ENCODE measurements at places on chromosomes 1 and 21. TPM values are rescaled to one million over a fixed set of nuclear protein-coding genes. Genes with fewer than 3 reads are reported as not detected.

The MORC3 gene
- 17.4 TPM for total RNA-seq

The SH2D1B gene
- not detected for total RNA-seq

The IKBKE gene
- total RNA-seq, result 18.7 TPM

The COP1 gene
- 40.9 TPM for total RNA-seq

The FAM72B gene
- total RNA-seq, result 26.9 TPM

The IFI44L gene
- 38.5 TPM for total RNA-seq

The RXRG gene
- not detected for total RNA-seq

DNA sequence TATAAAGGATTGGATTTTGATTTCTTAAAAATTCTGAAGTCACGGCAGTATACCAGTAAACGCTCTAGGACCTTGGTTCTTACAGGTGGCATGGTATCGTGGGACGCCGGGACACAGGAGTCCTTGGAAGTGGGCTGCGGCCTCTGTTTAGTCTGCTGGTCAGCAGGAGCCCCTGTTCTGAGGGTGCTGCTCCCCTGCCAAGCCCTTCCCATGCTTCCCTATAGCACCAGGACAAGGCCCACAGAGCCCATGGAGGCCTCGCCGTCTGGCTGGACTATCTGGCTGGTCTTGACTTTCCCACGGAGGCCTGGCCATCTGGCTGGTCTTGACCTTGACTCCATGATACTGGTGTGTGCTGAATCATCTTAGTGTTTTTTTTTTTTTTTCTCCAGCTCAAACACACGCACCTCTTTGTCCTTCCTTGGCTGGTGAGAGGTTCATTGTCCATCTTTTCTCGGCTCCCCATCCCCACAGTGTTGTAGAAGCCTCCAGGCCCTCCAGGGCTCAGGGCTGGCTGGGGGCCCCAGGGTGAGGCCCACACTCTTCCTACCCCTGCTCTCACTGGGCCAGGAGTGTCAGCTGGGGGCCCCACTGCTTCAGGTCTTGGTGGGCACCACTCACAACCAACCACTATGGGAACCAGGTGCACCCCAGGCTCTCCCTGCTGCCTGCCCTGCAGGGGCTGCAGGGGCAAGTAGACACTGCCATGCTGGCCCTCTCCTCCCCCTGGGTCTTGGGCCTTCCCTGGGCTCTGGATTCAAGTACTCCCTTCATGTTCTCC lies 16.5 kb upstream of the TTC34 start:
- DNase-seq, result no peak

DNA sequence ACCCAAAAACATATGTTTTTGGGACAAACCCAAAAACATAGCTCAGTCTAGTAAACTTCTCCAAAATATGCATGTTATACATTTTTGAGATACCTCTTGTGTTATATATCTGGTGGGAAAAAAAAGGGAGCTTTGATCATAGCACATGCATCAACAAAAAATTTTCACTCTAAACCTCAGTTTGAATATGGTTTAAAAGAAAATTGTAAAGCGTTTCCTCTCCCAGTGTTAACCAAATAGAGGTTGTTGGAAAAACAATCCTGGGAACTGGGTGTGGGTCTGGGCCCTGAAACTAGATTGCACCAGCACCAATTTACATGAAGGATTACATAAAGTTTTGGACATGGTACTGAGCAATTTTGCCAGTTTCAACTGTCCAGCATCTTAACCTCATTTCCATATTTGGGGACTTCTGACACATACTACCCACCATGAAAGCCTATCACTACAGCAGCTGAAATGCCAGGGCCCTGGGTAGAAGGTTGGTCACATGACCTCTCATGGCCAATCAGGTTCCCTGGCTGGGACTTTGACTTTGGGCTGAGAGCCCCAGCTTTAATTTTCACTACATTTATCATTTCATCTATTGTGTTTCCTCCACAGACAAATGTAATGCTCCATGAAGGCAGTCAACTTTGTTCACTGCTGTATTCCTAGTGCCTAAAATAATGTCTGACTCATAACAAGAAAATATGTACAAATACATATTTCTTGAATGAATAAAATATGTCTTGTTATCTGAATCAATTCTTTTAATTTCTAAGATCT lies 150.7 kb downstream of the SETD4 start:
- DNase-seq, result no peak

DNA sequence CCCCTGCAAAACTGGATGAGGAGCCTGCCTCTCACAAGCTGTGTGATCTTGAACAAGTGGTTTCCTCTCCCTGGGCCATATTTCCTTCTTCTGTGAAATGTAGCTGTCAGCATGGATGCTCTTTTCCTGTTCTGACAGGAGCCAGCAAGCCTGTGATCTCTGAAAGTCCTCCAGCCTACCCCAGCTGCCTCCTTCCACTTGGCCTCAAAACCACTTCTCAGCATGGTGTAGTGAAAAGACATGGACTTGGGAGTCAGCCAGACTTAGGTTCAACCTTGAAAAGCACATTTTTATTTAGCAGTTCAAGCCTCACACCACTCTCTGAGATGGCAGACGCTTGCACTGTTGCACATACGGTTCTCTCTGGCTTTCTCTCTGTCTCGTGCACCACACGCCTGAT lies 292.9 kb upstream of the DUSP10 start:
- no peak for DNase-seq

DNA sequence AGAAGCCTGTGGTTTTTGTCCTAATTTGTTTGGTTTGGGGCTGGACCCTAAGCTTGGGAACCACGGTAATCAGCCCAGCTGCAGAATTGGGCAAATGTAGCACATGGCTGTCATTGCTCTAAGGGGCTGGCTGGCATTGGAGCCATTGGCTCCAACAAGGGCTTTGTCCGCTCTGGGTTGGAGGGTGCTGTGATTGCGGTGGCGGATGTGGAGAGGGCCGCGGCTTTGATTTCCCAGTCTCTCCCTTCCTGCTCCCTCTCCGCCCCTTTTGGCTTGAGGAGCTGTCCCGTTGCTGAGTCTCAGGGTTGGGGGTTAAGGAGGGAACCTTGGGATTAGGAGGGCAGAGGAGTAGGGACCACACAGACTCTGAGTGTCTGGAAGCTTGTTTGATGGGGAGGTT lies 91.7 kb upstream of the CD34 start:
- DNase-seq, result no peak

DNA sequence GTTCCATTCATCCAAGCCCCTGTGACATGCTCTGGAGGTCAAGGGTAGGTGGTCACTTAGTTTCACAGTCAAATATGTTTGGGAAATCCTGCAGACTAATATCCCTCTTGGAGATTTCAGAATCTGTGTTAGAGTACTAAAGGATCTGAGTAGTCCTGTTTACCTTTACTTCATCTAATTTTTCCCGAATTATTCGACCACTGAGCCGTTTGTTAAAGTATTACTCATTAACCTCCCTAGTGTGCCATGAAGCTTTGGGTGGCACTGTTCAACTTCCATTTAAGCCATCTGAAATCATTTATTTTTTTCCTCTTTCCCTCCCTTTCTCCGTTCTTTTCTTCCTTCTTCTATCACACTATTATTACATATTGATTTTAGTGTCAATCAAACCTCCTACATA lies 109.9 kb downstream of the NGF start:
- no peak for DNase-seq

DNA sequence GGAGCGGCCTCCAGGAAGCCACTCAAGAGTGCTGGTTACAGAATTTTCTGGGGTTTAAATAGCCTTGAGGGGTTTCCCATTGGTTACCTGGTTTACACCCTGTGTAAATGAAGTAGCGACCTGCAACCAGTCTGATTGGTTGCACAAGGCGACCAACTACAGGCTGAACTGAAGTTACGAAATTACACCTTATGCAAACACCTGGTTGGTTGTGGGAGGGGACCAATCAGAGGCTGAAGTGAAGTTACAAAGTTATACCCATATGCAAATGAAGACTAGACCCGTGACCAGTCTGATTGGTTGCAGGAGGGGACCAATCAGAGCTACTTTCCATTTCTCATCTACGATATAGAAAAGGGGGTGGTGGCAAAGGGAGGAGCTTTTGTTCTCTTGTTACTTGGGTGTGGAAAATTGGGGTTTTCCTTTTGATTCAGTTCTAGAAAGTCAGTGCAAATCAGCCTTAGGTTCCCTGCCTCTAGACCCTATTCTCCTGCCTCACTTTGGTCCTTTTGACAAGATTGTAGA lies 22.2 kb upstream of the C1orf174 start:
- DNase-seq, result no peak

- DNase-seq, result no peak
Observed at GRCh38 chr1:50237056-50237455, 128.3 kb downstream of the ELAVL4 start.

DNA sequence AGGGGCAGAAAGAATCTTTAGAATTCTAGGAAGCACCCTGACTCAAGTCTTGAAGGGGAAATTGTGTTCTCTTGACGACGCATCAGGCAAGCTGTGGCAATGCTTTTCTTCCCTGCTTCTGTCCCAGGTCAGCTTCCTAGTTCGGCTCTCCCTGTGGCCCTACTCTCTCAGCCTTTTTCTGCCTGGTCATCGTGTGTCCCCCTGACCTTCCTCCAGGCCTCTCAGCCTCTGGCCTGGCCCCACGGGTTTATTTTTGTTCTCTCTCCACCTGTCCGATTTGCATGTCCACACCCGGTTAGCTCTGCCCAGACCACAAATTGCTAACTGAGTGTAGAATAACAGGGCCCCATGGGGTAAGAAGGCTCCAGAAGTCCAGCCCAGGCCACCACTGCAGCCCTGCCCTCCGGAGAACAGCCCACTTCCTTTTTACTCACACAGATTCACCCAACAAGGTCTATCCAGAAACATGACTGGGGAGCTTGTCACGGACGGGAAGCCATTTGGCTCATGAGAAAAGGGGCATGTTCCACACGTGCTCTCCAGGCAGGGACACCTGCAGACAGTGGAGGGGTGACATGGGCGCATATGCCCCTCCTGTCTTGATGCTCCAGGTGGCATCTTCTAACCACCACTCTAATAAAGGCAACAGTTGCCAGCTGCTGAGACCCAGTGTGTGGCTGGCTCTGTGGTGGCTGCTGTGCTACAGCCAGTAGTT lies 9.8 kb downstream of the KCNN3 start:
- DNase-seq, result no peak

GRCh38 chr1:114274621-114275317 lies 121.1 kb upstream of the SYT6 start:
- DNase-seq, result no peak

DNA sequence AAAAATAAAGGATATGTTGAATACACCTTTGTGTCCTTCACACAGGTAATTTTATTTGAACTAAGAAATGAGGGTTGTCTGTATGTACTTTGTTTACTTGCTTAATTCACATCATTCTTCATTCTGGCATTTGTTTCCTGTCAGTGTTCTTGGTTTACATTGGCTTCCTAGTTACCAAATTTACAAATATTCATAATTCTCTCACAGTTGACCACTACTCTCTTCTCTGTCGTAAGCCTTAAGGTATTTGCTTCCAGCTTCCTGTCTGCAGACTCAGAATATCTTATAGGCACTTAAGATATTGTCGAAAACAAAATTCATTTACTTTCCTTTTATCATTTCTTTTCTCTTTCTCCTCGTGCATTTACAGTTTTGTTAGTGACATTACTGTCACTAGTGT lies 15.9 kb downstream of the RNPC3 start:
- DNase-seq, result no peak

- no peak for DNase-seq
Observed at GRCh38 chr1:37599940-37600339, 4.2 kb upstream of the GNL2 start.

DNA sequence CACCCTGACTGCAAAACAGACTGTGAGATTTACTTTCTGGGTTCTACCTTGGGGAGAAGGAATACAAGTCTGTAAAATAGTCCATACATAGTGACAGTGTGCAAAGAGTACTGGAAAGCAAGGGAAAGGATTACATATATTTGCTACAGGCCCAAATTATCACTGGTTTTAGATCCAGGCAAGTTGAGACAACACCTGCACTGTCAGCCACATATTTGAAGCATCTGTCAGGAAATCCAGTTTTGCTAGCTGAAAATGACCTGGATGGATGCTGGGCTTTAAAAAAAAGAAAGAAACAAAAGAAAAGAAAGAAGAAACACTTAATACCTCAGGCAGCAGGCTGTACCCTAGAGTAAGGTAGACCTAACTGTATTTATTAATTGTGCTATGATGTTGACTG lies 23.9 kb upstream of the SPRR2G start:
- DNase-seq, result no peak

- DNase-seq, result no peak
Observed at GRCh38 chr1:117828201-117828600, 101.2 kb downstream of the GDAP2 start.

DNA sequence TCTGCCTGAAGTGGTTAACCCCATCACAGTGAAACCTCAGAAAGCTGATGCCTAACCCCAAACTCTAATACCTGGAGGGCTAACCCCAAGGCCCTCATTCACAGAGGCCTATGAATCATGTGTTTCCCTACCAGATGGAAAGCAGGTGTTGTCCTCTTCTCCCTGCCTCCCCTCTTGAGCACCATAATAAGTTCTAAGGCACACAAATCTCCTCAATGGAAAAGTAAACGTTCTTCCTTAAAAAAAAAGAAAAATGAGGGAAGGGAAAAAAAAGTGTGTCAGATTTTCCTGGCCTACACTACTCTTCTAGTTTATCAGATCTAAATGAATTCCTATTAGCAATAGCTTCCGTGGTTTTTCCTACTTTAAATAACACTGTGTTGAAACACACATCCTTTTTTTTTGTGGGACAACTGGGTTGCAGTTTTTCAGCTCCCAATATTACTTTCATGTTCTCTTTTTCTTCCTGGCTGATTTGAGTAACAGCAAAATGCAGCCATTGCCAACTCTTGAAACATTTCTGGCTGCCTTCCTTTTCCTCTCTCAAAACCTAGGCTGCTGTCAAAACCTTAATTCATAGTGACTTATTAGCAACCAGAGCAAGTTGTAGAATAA lies 43.2 kb downstream of the SLC44A3 start:
- DNase-seq, result no peak

- no peak for DNase-seq
Observed at GRCh38 chr1:61472876-61473275, 252.1 kb downstream of the TM2D1 start.

DNA sequence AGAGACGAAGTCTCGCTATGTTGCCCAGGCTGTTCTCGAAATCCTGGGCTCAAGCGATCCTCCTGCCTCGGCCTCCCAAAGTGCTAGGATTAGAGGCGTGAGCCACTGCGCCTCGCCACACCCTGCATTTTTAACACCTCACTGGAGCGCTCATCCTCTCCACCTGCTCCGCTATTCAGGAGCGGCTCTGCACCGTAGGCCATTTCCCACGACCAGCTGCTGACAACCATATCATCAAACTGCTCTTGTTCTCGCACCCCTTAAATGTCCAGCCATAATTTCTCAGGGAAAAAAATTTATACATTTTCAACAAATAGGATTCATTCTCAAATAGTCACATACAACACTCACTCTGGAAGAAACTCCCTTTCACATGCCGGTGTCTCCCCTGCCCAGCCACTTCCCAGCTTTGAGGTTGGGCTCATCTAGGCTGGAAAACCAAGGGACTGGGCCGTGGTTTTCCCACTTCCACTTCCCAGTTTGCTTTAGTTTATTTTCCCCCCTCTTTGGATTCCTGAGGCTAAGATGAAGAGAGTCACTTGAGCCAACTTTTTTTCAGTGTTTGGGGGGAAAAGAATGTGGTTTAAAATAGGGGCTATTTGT lies 639 bp upstream of the IPO9 start:
- no peak for DNase-seq

All from activated naive CD8-positive, alpha-beta T cell treated with anti-CD3 and anti-CD28 coated beads for 36 hours (primary cell).